ENCODE measurements at places on chromosomes 1 and 21. TPM values are rescaled to one million over a fixed set of nuclear protein-coding genes. Genes with fewer than 3 reads are reported as not detected.

CELA2B gene
- total RNA-seq: not detected

GRCh38 chr1:5506634-5507033 lies 485.6 kb downstream of the NPHP4 start:
- H3K27me3 ChIP-seq: no peaks in the 10 kb centered on the region
- H3K27ac ChIP-seq: no peak overlapping the region
- H3K36me3 ChIP-seq: no peaks in the 10 kb centered on the region
- DNase-seq: no peak

DNA sequence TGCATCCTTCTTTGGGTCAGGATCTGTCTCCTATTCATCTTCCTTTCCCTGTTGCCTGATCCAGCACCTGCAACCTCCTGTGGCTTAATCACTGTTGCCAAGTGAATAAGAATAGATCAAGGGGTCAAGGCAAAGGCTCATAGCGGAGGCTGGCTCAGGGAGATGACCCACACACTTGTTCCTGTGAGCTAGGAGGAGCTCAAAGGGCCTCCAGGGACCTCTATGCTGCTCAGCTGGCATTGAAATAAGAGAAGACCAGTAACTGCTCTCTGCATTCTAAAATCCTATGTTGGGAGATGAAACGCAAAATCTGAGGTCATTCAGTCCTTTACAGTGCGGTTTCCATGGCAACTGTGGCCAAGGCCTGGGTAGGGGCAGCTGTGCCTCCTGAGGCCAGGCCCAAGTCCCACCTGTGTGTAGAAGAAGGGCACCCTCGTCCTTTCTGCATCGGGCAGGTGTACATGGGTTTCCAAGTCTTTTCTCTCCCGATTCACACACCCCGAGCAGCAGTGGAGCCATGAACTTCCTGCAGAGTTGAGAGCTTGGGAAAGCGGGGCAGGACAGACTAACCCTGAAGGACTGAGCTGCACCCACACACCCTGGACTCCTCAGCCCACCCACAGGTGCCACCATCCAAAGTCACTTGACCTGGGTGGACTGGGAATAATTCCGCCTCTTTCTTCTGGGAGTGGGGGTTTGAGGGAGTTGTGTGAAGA lies 27.8 kb upstream of the STUM start:
- H3K4me3 ChIP-seq: no peak overlapping the region
- no peaks in the 10 kb centered on the region for H3K36me3 ChIP-seq
- no peak for DNase-seq
- H3K27me3 ChIP-seq: peaks cover 15% of the 10 kb centered on the region

- no peak for DNase-seq
- H3K4me1 ChIP-seq: no peaks in the 10 kb centered on the region
- no peak overlapping the region for H3K27ac ChIP-seq
- no peaks in the 10 kb centered on the region for H3K36me3 ChIP-seq
- H3K4me3 ChIP-seq: no peak overlapping the region
- H3K27me3 ChIP-seq: no peaks in the 10 kb centered on the region
These were observed 254.7 kb downstream of the LRRIQ3 start for GRCh38 chr1:73943270-73943669.

Data from fibroblast of lung (primary cell).